Stimulated activated CD4-positive, alpha-beta T cell treated with anti-CD3 and anti-CD28 coated beads, TNF-alpha, amount 100 ng/mL, for 4 hours (primary cell): ENCODE measurements at places on chromosomes 12 and 14.

GRCh38 chr14:23300687-23301223 lies 1.9 kb downstream of the PPP1R3E start:
- DNase-seq, result no peak

DNA sequence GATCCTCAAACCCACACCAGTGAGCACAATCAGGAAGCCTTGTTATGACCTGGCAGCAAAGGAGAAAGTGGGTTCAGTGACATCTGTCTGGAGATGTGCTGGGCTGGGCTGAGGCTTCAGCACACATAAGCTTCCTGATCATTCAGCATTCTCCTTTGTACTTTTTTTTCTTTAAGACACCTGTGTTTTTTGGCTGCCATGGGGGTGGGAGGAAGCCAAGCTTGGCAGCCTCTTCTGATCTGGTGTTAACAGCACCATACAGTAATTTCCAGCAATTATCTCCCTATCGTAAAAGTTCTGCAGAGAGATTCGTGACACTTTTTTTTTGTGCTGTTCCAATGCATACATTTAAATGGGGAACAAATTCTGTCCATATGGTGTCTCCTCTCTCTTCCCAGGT lies 38.9 kb upstream of the RASSF3 start:
- no peak for DNase-seq

DNA sequence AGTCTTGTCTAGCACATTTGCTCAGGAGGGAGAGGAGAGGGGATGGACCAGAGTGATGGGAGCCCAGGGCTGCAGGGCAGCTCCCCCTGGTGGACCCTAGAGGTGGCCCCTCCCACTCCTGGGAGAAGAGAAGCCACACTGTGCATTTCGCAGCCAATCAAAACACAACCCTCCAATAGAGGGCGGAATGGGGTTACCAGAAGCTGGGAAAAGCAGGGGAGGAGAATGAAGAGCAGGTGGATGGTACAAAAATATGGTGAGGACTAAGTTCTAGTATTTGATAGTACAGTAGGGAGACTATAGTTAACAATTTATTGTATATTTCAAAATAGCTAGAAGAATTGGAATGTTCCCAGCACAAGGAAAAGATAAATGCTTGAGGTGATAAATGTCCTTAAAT lies 23.6 kb downstream of the VASH1 start:
- no peak for DNase-seq

DNA sequence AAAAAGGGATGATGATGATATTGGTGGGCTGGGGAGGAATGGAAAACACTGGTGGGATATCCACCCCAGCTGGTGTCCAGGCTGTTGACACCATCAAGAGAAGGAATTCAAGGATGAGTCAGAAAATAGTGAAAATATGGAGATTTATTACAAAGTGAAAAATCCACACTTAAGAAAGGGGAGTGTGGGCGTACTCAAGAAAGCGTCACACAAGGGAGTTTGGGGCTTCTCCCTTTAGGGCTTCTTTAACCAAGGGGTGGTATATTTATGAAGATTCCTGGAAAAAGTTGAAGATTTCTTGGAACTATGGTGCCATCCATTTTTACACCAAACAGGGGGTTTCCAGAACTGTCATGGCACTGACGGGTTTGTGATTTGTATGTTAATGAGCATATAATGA lies 63.1 kb upstream of the ARID2 start:
- no peak for DNase-seq

DNA sequence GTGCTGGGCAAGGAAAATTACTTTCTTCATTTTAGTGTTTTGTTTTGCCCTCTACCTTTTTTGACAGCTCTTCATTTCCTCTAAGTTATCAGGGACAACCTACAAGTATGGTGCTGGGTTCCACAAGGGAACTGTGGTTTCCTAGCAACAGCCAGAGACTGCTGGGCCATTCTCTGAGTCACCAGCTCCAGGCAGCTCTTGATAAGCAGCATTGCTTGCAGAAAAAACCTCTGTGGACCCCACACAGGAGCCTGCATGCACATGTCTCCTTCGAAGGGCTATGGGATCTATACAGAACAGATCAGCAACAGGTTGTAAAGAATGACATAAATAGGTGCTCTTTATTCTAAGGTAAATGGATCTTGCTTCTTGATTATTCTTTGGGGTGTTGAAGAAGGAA lies 81.0 kb upstream of the CCDC196 start:
- DNase-seq, result no peak

GRCh38 chr12:1881301-1881700 lies 37.2 kb downstream of the CACNA2D4 start:
- no peak for DNase-seq

GRCh38 chr12:75865315-75865714 lies 166.3 kb downstream of the PHLDA1 start:
- DNase-seq, result no peak

- no peak for DNase-seq
These were observed 117.4 kb downstream of the DAD1 start for GRCh38 chr14:22471545-22472121.

GRCh38 chr14:98926146-98926545 lies 345.9 kb downstream of the BCL11B start:
- no peak for DNase-seq

GRCh38 chr14:95092723-95093122 lies 64.6 kb downstream of the DICER1 start:
- no peak for DNase-seq

DNA sequence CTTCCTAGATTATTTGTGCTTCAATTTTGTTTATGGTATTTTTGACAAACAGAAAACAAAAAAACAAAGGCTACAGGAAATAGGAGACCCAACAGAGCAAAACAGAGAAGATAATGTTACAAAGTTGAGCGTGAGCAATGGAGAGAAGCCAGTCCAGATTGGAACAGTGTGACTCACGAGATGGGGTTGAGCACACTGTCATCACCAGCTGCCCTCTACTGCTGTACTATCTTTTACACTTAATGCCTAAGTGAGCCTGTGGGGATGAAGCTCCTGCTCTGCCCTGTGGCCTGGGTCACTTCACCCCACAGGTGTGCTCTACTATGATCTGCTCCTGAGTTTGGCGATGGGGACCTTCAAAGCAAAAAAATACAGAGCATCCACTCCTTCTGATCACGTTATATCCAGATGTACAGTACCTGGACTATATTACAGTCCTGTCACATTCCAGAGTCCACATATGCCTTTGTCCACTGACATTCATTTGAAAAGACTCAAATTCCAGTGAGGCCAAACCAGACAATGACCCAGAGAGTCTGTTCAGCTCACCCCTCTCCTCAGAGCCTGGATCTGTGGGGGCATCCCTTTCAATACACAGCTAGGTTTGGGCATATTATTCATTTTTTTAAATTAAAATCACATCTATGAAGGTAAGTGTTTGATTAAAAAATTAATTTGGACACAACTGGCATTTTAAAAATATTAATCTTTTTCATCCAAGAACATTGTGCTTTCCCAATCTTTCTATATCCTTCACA lies 4.4 kb downstream of the IPO8 start:
- no peak for DNase-seq

- DNase-seq, result no peak
These were observed 93.6 kb upstream of the PCED1B start for GRCh38 chr12:46985816-46986215.

DNA sequence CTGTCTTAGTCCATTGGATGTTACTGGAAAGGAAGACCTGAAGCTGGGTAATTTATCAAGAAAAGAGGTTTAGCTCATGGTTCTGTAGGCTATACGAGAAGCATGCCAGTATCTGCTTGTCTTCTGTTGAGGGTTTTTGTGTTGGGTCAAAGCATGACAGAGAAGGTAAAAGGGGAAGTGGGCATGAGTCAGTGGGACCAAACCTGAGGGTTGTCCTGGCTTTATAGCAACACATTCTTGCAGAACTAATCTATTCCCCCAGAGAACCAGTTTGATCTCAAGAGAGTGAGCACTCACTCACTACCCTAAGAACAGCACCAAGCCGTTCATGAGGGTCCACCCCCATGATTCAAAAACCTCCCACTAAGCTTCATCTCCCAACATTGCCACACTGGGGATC lies 19.0 kb upstream of the KRAS start:
- no peak for DNase-seq

- no peak for DNase-seq
These were observed at the start of gene GPR162 for GRCh38 chr12:6821591-6822425. GPR162 (plus strand) TSS chr12:6821821; CDS start chr12:6823899, 2,078 bp downstream.

- no peak for DNase-seq
These were observed 83.2 kb downstream of the ALG10B start for GRCh38 chr12:38399711-38400206.

DNA sequence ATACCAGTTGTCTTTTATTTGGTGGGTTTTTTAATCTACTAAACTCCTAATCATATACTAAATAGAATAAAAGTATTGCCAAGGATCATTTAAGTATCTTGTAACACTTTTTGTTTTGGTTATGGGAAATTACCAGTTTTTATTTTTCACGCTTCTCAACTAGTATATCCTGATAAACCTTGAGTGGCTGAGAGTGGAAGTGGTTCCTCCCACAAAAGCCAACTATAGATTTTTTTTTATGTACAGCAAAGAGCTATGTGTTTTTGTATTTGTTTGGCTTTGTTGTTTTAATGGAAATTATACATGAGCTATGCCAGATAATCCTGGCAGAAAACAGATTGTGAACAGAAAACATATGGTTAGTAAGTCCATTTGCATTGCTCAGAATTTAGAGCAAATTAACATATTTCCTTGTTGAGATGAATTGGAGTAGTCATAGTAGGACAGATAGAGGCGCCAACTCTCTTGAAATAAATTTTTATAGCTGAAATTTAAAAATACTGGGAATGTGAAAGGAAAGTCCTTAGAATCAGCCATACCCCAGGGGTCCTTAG lies 60.9 kb upstream of the PSMA6 start:
- DNase-seq, result no peak

DNA sequence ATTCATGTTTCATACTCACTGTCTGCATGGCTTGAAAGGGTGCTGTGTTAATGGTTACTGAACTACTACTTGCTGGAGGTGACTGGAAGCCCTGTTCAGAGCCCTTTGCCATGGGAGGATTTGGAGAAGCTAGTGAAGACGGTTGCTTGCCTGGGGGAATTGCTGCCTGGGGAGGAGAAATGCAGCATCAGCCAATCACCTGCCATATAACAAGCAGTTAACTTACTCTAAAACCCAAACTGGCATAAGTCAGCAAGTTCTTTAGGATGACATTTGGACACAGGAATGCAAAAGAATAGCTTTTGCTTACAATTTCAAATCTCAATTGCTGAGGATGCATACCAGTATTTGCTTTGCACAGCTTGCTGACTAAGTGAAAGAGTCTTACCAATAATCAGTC lies 23.4 kb upstream of the IPO8 start:
- DNase-seq, result no peak

DNA sequence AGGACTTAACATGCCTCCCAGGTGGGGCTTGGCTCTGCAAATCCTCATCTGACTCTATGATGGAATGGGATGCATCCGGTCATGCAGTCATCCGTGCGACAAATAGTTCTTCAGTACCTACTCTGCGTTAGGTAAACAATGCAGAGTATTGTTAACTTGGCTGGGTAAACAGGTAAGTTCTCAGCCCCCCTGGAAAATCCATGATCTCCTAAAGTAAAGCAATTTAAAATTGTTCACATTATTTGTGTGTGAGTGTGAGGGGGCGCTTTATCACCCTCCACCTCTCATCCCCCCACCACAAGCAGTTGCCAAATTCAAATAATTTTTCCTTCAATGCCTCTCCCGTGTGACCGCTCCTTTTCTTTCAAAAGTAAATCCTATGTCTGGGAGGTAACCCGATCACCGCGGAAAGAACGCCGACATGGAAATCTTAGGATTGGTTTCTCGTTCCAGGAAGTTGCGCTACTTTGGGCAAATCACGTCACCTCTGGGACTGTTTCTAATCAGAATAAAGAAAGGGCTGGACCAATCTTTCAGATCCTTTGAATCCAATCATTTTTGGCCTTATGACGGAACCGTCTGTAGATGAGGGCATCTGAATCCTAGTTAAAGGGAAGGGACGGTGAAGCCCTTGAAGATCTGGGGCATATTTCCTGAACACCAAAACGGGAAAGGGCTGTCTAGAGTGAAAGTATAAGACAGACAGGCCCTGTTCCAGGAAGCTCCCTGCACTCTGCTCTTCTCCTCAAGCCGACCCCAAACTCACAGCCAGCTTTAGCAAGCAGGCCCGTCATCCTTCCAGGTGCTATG lies 44.0 kb upstream of the SINHCAF start:
- DNase-seq, result no peak

DNA sequence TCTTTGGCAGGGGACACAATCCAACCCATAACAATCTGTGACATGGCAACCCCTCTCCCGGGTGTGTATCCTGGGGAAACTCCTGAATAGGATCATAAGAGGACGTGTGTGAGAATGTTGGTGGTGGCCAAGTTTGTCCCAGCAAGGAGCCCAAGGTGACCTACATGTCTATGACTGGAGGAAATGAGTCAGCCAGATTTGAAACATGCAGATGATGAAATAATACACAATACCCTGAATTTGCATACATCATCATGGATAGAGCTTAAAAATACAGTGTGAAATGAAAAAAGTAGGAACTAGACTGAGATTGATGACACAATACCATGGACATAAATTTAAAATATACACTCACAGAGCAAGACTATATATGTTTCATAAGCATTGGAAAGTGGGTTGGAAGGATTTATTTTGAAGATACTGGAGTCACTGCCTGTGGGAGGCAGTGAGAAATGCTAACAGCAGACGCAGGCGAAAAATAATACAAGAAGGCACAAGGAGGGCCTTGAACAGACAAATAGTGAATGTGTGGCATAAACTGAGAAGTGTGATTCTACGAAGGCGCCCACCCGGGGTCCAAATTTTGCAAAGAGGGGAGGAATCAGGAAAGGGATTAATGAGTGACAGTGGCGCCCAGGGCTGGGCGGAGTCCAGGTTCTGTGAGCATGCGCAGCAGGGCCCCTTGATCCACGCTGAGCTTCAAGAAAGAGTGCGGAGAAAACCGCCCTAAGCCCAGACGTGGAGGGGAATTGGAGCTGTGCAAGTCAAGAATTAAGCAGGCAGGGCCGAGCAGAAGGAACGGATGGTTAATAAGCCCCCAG lies 7.0 kb upstream of the MAP1LC3B2 start:
- no peak for DNase-seq

GRCh38 chr12:6770600-6770999 lies 1.7 kb upstream of the LAG3 start:
- no peak for DNase-seq

- DNase-seq, result no peak
These were observed 121.6 kb downstream of the SCARB1 start for GRCh38 chr12:124742111-124742510.

GRCh38 chr12:54273981-54274380 lies 5.9 kb downstream of the CBX5 start:
- DNase-seq, result no peak

GRCh38 chr12:51077930-51078329 lies 5.5 kb downstream of the CSRNP2 start:
- no peak for DNase-seq

GRCh38 chr14:69766984-69767368 lies at the start of gene SRSF5:
SRSF5 (plus strand) TSS chr14:69767142; CDS start chr14:69768157, 1,015 bp downstream.
- DNase-seq, result peak; percentile 88

DNA sequence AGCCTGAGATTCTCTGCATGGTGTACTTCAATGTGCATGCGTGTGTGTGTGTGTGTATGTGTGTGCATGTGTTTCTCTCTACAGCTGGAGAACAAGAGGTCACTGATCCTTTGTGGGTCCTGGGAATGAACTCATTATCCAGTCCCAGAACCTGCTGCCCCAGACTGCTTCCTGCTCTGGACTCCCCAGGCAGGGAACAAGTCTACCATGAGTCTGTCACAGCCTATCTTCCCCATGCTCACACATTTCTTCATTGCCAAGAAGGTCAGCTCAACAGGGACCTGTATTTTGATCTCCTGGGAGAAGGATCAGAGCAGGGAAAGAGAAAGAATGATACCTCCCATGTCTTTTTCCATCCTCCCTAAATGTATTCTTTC lies 2.9 kb upstream of the AGAP2 start:
- no peak for DNase-seq

- DNase-seq, result no peak
These were observed 7.0 kb upstream of the RPS26 start for GRCh38 chr12:56034586-56035332.
